Smooth muscle cell of trachea (primary cell): ENCODE measurements at places on chromosomes 2 and 18. TPM values are rescaled to one million over a fixed set of nuclear protein-coding genes. Genes with fewer than 3 reads are reported as not detected.

RRM2 gene
- 5.3 and 34.2 TPM in 2 replicates for total RNA-seq

CNDP1 gene
- not detected in 2 replicates for total RNA-seq

SAG gene
- total RNA-seq: not detected in 2 replicates

HMSD gene
- 0.15 and 0.17 TPM in 2 replicates for total RNA-seq

GAD1 gene
- 0.33 TPM in 1 of 2 replicates, not detected in the other for total RNA-seq
